ENCODE measurements at places on chromosomes 6 and 20.

DNA sequence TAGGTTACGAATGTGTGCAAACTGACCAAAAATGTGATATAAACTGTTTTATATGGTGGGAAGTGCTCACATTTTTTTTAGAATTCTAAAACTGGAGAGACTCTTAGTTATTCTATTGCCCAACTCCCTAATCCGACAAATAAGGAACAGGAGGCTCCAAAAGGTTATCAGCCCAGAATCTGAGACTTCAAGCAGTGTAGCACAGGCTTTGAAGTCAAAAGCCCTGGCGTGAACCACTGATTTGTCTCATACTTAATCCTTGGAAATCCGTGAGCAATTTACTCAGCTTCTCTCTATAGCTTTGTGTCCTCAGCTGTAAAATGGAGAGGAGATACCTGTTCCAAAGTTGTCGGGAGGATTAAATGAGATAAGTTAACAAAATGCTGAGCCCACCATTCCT, 368.8 kb upstream of the SASH1 start:
- DNase-seq, result no peak

DNA sequence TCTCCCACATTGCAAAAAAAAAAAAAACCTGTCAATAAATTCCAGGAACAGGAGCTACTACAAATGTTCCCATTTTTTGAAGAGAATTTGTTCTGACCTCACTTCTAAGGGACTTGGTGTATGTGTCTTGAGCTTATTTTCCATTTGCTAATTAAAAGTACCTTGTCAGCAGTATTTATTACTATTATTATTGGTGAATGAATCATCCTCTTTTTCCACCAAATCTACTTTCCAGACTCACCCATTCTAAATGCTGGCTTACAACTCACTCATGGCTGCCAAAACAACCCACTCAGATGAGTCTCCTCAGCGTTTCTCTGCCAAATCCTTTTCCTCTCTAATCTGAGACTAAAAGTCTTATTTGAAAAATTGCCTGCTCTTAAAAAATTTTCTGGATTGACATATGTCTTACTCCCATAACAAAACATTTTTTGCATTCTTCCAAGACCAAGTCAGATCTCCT, 33.2 kb upstream of the TASP1 start:
- no peak for DNase-seq

DNA sequence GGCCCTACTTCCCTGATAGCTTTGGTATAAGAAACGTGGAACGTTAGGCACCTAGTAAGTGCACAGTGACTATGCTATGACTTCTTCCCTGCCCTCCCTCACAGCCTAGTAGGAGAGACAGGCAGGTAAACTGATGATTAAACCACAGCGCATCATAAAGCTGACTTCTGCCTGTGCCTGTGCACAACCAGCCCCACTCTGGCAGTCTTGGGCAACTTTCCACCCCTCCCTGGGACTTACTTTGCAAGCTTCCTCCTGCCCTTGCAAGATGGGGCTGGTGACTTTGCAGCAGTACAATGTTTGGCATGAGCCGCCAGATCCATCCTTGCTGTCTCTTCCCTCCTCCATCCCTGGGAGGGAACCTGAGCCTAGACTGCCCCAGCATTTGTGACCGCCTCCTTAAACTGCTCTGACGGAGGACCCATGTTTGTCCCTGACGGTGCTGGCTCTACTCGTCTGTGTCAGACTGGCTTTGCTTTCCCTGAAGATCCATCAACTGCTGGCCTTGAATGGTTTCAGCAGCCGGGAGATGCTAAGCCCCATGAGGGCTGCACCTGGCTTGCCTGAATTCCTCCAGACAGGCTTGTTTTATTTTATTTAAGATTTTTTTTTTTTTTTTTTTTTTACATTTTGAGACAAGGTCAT, 36.1 kb downstream of the EFCAB8 start:
- DNase-seq, result no peak

GRCh38 chr20:54002741-54003140, 67.7 kb downstream of the BCAS1 start:
- no peak for DNase-seq

DNA sequence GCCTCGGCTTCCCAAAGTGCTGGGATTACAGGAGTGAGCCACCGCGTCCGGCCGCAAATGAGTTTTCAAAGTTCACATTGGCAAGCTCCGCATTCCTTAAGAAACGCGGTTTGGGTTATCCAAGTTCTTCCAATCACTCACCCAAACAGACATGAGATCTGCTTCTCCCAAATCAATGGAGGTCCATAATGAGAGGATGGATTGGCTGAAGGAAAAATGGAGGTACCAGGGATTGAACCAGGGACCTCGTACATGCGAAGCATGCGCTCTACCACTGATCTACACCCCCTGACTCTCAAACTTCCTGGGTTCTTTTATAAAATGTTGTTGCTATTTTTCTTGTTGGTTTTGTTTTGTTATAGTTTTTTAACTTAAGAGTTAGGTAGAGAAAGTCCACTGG, 170.0 kb downstream of the GPX5 start:
- DNase-seq, result no peak

DNA sequence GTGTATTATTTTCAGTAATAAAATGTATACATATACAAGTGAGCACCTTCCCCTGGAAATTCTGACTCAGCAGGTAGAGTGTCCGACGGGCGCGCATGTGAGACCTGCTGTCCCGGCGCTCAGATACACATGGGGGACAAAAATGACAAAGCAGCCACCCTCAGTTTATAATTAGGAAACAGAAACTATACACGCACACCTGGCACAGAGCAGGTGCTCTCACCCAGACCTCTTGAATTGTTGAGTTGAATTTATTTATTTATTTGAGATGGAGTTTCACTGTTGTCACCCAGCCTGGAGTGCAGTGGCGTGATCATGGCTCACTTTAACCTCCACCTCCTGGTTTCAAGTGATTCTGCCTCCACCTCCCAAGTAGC, 180.4 kb downstream of the ZDHHC14 start:
- no peak for DNase-seq

DNA sequence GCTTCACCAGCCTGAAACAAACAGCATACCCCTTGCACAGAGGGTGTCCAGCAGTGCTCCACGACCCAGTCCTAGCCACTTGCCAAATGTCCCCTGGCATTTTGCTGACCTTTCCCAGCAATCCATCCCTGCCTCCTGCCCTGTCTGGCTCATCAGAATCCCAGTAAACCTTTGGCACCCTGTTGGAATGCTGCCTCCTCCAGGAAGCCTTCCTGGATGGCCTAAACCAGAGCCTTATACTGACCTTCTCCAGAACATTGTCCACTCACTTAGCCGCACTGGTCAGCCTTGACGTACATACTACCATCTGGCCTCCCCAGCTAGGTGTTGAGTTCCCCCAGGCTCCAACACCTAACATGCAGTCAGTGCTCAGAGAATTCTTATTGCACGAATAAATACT, 2.0 kb upstream of the PACSIN1 start:
- DNase-seq, result no peak

GRCh38 chr20:55961376-55962330, 43.7 kb downstream of the CBLN4 start:
- DNase-seq, result no peak

- no peak for DNase-seq
Measured at GRCh38 chr6:127933137-127933536, 32.3 kb upstream of the THEMIS start.

DNA sequence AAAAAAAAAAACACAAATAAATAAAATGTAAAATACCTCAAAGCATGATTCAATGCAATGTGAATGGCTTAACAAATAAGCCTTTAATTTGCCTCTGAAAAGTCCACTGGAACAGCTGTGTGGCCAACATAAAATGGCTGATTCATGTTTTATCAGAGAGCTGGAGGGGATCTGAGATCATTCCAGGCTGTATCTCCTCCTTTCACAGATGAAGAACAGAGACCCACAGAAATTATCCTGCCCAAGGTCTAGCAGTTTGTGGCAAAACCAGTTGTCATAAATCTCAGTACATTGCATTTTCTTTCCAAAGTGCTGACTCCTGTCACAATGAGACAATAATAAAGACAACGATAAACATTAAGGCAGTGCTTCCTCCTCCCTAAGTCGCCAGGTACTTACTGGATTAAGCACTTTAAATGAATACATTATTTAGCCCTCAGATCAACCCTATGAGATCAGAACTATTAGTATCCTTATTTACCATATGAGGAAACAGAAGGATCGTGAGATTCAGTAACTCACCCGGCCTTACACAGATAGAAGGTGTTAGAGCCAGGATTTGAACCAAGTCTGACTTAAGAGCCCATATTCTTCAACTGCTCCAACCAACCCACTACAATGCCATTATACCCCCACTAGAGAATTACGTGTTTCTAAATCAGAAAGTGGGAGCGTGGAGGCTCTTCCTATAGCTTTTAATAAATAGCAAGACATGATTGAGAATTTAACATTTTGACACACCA, 118.3 kb downstream of the KIF13A start:
- DNase-seq, result no peak

DNA sequence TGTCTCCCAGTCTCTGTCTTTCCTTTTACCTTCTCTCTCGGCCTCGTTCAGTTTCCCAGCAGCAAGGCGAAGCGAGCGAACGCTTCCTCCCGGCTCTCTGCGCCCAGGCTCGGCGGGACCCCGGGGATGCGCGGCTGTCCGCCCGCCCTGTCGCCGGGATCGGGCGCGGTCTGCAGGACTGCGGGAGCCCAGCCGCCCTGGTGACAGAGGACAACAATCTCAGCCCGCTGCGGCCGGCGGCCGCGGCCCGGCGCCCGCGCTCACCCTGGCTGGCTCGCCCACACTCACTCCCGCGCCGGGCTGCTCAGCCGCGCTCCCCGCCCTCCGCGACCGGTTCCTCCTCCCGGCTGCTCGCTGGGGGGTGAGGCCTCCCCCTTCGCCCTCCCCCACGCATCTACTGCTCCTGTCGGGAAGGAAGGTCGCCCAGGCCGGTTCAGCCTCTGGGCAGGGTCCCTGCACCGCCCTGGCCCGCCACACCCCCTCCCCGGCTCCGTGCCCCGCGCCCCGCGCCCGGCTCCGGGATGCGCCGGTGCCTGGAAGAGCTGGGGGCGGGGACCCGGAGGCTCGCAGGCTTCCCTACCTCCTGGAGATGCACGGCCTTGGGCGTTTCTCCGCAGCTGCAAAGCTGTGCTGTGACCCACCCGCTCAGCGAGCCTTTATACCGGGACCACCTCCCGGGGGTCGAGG, 410 bp downstream of the SYNE1 start:
- no peak for DNase-seq

- DNase-seq, result no peak
Measured at GRCh38 chr20:49843770-49844380, 31.2 kb downstream of the SLC9A8 start.

GRCh38 chr6:169984181-169985120, 233.0 kb downstream of the ERMARD start:
- DNase-seq, result no peak

DNA sequence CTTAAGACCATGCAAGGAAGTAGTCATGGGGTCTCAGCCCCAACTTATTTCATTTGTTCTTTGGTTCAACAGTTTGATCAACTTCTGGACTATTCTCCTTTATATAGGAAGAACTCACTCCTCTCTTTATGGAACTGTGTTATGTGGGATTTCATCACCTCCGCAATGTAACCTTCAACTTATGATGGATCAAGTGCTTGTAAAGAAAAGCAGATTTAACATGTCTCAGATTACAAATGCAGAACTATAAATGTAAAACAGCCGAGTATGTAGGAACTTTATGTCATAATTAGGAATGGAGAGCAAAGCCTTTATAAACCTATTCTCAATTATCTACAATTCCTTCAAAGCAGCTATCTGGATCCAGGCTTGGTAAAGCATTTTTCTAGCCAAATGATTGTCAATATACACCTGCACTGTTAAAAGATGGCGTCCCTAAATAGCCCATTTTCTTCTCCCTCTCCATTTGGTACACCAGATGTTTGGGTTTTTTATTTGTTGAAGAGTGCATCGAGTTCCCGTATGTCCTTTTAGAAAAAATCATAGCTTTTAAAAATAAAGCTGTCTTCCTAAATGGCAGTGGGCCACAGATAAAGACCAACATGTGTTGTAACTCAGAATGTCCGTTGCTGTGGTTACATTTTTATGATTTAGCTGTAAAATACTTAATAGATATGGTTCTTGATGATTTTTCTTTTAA, 985.1 kb upstream of the SLC35B3 start:
- no peak for DNase-seq

- DNase-seq, result no peak
Measured at GRCh38 chr6:101883505-101883904, 490.0 kb downstream of the GRIK2 start.

DNA sequence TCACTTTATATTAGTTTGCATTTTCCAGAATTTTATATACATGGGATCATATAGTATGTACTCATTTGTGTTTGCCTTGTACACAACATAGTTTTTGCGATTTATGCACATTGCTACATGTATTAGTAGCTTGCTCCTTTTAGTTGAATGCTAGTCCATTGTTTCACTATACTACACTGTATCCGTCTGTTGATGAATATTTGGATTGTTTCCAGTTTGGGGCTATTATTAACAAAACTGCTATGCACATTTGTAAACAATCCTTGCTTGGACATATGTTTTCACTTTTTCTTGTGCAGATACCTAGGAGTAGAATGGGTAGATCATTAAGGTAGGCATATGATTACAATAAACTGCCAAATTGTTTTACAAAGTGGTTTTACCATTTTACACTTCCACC, 3.9 kb upstream of the LRRC1 start:
- DNase-seq, result no peak

DNA sequence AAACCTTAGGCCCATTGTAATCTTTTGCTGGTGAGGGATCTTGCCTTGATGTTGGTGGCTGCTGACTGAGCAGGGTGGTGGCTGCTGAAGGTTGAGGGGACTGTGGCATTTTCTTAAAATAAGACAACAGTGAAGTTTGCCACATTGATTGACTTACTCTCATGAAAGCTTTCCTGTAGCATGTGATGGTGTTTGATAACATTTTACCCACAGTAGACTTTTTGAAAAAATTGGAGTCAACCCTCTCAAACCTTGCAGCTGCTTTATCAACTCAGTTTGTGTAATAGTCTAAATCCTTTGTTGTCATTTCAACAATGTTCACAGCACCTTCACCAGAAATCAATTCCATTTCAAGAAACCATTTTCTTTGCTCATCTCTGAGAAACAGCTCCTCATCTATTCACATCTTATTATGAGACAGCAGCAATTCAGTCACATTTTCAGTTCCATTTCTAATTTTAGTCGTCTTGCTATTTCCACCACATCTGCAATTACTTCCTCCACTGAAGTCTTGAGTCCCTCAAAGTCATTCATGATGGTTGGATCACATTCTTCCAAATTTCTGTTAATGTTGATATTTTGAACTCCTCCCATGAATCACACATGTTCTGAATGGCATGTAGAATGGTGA, 37.2 kb downstream of the CST9L start:
- no peak for DNase-seq

DNA sequence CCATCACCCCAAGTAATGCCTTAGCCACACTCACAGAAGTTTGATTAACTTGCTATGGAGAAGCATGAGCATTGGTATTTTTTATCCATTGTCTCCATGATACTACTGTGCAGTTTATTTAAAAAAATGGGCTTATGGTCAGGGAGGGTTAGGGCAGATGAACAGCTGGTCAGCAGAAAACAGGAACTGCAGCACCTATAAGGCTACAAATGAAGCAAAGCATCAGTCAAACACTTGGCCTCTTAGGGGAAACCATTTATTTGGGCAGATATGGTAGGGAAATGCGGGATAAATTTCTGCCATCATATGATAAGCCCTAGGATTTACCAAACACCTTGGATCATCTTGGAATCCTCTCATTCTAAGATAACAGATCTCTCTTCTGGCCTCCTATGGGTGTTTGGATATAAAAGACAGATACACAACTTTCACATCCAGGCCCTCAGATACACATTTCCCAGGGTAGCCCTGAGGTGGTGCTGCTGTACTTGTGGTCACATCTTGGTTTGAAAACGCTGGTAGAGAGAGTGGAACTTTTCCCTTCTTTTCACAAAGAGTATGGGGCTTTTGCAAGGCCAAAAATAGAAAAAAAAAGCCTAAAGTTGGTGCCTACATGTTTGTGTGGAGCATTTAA, 42.8 kb upstream of the AHI1 start:
- DNase-seq, result no peak
